CD4-positive, alpha-beta T cell treated with Interleukin-6 at 100 ng/mL for 8 hours (primary cell): ENCODE measurements at places on chromosomes 12 and 14.
A peak's percentile ranks its signal among the peaks of the same experiment; 100 is the strongest.

- DNase-seq, result no peak
Observed at GRCh38 chr14:37590428-37591139, 4.5 kb downstream of the FOXA1 start.

GRCh38 chr12:67649570-67650387 lies 1.2 kb downstream of the DYRK2 start:
- DNase-seq, result peak; percentile 19

- DNase-seq, result no peak
Observed at GRCh38 chr14:90045616-90046015, 16.2 kb upstream of the KCNK13 start.

DNA sequence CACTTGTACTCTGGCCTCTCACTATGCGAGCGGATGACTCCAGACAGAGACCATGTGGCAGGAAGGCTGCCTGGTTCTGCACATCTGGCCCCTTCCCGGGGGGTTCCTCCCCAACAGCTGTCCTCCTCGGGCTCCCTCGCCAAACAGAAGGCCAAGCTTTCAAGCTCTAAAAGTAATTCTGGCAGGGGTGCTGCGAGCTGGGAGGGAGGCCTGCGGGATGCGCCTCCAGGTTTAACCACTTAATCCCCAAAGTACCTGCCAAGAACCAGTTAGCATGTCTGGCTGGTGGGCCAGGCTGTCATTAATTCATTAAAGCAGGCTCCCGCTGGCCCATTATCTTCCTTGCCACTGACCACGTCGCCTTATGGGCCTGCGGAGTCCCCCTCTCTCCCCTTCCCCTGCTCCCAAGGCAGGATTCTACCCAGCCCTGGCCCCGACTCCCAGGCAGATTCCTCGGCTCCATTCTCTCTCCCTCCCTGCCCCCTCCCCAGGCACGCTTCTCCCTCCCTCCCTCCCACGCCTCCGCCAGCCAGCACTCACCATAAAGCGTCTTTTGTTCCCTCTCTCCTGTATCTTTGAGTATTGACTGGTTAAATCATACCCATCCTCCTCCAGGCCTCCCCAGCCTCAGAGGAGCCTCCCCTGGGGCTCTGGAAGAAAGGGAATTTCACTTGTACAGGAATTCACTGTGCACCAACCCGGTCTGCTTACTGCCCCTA lies 4.9 kb downstream of the HRK start:
- no peak for DNase-seq

DNA sequence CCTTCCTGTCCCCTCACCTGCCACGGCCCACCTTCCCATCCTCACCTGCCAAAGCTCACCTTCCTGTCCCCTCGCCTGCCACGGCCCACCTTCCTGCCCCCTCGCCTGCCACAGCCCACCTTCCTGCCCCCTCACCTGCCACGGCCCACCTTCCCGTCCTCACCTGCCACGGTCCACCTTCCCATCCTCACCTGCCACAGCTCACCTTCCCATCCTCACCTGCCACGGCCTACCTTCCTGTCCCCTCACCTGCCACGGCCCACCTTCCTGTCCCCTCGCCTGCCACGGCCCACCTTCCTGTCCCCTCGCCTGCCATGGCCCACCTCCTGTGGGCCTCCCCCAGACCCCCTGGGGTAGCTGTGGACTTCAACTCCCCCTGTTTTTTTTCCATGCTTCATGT lies 48.8 kb upstream of the GPR68 start:
- no peak for DNase-seq

DNA sequence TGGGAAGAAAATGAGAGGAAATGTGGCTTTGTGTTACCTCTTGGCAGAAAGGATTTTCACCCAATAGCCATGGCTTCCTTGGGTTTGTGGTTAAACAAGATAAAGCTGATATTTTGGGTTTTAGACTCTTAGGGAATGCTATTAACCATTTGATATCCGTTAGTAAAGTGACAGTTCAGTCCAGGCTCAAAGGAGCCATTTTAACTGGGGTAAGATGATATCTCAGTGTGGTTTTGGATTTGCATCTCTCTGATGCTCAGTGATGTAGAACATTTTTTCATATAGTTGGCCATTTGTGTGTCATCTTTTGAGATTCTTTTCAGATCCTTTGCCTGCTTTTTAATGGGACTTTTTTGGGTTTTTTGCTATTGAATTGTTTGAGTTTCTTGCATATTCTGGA lies 30.1 kb downstream of the IFT43 start:
- DNase-seq, result no peak

DNA sequence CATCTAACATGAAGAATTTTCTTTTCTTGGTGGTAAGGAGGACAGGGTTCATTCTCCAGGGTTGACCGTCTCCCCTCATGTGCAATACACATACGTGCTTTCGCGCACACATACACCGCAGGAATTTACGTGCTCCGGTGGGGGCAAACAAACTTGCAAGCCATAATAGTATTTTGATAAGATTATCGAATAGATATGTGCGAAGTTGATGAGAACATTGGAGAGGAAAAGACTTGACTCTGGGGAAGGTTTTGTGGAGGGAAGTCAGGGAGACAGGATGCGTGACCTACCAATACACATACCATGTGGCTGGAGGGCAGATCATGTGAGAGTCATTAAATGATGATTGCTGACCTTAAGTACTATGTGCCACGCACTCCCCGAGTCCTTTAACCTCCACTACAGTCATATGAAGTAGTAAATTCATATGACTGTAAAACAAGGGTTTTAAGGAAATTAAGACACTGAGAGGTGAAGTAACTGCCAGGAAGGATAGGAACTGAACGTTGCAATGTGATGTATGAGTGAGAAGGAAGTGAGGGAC lies 921 bp downstream of the RAD51B start:
- no peak for DNase-seq

DNA sequence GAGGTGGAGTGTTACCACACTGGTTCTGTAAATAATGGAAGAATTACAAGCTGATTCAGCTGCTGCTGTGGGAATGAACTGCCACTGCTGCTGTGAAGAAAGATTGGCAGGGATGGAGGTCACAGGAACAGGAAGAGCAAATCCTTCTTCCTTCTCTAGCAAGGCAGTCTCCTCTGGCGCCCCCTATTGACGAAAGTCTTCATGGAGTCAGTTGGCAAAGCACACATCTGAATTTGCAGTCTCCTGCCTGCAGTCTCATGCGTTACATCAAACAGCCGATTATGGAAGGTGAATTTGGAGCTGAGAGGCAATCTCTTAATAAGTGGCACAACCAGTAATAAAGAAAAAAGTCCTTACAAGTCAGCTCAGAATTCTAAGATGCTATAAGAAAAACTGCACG lies 106.0 kb upstream of the TMTC1 start:
- no peak for DNase-seq

GRCh38 chr14:96002498-96002884 lies 36.7 kb upstream of the C14orf132 start:
- no peak for DNase-seq

- DNase-seq, result no peak
Observed at GRCh38 chr12:47164724-47165439, 85.1 kb upstream of the AMIGO2 start.

- DNase-seq, result peak; percentile 56
Observed at GRCh38 chr12:12622418-12622817, 10.7 kb downstream of the CREBL2 start.

DNA sequence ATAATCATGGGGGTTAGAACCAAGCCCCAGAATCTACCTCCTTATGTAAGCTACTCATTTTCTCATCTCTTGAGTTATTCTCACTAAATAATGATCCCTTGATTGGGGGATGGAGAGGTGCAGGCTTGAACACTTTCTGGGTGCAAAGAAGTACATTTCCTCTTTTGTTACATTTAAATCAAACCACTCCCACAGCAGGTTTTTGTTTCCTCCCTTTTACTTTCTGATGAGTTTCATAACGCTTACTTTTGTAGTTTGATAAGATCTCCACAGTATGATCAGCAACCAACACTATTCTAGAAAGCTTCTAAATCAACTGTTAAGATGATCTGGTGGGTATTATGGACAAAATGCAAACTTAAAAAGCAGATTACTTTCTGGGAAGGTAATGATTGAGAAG lies 20.5 kb downstream of the VCPKMT start:
- peak; percentile 59 for DNase-seq

- no peak for DNase-seq
Observed at GRCh38 chr14:26598672-26599131, 869 bp upstream of the NOVA1 start.

GRCh38 chr14:30191639-30192279 lies 264.1 kb upstream of the PRKD1 start:
- no peak for DNase-seq

DNA sequence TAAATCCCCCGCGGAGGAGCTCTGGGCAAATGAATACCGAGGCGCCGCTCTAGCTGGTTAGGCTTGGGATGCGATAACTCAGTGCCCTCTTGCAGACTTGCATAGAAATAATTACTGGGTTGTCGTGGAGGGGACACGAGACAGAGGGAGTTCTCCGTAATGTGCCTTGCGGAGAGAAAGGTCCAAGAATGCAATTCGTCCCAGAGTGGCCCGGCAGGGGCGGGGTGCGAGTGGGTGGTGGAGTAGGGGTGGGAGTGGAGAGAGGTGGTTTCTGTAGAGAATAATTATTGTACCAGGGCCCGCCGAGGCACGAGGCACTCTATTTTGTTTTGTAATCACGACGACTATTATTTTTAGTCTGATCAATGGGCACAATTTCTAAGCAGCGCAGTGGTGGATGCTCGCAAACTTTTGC lies 2.5 kb upstream of the TBX5 start:
- DNase-seq, result no peak

DNA sequence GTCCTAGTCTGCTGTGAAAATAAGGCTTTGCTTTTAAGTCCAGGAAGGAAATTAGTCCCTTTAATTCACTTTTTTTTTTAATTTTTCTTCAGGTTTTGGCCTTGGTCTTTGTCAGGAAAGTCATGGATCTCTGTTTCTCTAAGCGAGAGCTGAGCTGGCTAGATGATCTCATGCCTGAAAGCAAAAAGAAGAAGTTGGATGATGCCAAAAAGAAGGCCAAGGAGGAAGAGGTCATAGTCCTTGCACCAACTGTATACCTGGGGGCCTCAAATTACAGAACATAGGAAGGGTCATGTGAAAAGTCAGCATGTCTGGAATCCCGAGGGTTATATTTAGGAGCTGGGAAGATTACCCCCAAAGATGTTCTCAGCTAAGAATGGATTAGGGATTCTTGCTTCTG lies 72.3 kb downstream of the SLC4A8 start:
- DNase-seq, result no peak

DNA sequence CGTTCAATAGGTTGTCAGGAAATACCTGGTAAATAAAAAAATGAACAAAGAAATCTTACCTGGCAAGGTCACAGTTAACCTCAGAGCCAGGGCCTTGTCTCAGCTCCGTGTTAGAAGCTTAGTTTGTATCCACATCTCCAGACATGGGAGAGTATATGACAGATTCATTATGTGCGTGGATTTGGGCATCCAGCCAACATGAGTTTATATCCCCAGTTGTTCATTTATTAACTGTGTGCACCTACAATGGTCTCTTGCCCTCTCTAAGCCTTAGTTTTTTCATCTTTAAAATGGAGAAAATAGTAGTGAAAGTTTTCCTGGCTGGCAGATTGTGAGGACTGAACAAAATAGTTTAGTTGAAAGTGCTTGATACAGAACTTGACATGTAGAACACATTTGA lies 437.8 kb downstream of the NPAS3 start:
- DNase-seq, result no peak

DNA sequence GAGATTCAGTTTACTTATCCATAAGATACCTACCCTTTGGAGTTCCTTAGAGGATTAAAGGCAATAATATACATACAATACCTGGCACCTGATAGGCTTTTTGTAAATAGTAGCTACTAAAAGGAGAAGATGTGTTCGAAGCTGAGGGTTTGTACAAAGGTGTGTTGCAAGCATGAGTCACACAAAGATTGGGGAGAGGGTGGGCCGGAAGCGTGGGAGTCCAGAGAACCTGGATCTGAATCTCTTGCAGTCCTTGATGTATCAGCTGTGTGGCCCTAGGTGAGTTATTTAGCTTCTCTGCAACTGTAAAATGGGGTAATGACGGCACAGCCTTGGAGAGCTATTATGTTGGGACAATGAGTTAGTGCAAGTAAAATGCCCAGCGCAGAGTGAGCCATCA lies 61.6 kb upstream of the PSMC1 start:
- no peak for DNase-seq

GRCh38 chr12:119911182-119911581 lies 34.1 kb upstream of the CIT start:
- no peak for DNase-seq

DNA sequence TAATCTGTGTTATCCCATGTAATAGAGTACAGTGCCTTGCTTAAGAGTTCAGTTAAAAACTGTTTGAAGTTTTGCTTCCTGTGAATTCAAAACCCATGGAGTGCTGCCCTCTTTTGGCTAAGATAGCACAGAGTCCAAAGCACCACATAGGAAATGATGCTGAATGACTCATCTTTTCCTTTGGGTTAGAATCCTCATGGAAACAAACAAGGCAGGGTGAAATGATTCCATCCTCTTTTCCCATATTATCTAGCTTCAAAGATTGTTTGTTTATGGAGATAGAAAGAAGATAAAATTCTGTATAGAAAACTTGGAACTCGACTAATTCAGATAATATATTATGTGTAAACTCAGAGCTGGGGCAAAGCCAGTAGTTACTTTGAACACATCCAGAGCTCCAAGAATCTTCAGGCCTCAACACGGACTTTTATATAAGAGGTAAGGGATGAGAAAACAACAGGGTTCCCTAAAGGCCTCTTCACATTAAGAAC lies 87.4 kb downstream of the OTOGL start:
- peak; percentile 12 for DNase-seq

GRCh38 chr12:106307181-106307580 lies 4.6 kb downstream of the TCP11L2 start:
- no peak for DNase-seq
